ENCODE measurements at places on chromosomes 6 and 20.

DNA sequence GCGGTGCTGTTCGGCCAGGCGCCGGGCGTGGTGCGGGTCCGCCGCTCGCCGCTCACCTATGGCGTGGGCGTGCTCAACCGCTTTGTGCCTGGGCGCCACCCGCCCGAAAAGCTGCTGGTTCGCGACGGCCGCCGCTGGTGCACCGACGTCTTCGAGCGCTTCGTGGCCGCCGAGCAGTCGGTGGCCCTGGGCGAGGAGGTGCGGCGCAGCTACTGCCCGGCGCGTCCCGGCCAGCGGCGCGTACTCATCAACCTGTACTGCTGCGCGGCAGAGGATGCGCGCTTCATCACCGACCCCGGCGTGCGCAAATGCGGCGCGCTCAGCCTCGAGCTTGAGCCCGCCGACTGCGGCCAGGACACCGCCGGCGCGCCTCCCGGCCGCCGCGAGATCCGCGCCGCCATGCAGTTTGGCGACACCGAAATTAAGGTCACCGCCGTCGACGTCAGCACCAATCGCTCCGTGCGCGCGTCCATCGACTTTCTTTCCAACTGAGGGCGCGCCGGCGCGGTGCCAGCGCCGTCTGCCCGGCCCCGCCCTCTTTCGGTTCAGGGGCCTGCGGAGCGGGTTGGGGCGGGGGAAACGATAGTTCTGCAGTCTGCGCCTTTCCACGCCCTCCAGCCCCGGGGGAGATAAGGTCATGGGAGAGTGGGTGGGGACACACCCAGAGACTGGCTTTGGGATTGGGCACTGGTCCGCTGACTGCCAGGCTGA, 15.7 kb downstream of the ADISSP start:
- DNase-seq, result peak; percentile 48

DNA sequence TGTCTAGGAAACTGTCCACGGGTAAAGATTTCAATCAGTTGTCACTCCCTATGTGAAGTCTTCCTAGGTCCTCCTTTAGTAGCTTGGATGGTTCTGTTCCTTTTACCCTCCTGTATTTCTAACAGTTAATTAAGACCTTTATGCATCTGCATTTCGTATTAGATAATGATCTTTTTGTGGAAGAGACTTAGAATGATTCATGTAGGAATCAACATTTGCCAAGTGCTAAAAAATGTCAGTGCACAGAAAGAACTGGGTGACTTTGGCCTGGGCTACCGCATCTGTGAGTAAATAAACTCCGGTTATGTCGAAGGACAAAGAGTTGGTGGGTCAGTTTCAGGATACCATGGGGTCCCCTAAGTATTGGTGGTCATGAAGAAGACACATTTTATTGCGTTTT, 918.0 kb downstream of the TFAP2A start:
- no peak for DNase-seq

GRCh38 chr20:20206788-20207187, 154.5 kb downstream of the CFAP61 start:
- DNase-seq, result no peak

DNA sequence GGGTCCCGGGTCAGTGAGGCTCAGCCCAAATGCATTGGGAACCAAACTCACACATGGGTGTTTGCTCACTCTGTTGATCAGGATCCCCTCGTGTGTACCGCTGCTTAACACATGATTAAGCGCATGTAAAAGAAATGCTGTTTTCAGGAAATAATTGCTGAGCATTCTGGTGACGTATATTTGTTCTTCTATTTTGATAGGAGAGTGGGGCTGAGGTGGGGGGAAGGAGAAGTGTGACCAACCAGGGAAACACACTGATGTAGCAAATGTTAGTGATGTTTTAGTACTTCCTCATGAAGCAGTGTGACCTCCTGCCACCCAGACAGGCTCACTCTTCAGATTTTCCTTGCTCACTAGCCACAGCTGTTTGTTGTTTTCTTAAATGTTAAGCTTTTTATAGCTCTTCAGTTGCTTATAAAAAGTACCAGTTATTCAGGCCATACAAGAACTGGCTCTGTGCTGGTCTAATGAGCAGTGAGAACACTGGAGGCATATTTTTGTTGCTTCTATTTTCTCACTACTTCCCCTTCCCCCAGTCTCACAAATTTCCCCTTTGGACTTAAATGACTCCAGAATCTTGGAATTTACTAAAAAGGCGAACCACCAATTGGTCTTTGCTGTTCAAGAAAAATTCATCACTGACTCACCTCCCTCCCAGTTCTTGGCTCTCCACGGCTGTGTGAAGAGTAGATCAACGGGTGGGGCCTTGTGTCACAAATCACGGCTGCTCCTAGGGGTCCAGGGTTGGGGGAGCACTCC, 79.2 kb upstream of the BACH2 start:
- DNase-seq, result no peak

GRCh38 chr6:170049641-170050561, 241.0 kb downstream of the DLL1 start:
- no peak for DNase-seq

DNA sequence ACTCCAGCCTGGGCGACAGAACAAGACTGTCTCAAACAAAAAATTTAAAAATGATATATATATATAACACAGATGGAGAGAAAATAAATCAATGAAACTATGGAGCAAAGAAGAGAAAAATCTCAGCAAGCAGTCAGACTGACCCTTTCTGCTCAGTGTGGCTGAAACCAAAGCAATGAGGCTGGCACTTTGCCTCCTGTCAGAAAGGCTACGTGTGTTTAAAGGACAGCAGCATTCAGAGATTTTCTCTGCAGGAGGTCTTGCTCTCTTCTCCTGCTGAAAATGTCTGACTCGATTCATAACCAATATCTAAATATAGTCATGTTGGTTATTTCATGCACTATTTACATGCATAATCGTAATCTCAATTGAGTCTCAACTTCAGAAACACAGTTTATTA, 527.0 kb upstream of the JARID2 start:
- DNase-seq, result no peak

DNA sequence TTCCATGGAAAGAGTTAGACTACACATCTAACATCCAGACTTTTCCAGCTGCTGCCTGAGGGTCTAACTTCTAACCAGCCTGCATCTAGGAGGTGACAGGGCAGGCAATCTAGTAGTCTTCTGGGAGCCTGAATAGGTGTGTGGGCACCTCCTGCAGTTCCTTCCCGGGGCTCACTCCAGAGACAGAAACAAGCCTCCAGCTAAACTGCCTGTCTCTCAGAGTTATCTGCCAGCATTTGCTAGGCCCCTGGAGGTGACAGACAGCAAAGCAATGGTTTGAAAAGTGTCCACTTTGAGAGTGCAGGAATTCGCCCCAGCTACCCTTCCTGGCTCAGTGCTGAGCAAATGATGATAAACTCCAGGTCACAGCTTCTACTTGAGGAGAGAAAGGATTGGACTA, 240.5 kb upstream of the PRSS16 start:
- no peak for DNase-seq

GRCh38 chr20:40670253-40670652, 18.8 kb downstream of the MAFB start:
- DNase-seq, result no peak

DNA sequence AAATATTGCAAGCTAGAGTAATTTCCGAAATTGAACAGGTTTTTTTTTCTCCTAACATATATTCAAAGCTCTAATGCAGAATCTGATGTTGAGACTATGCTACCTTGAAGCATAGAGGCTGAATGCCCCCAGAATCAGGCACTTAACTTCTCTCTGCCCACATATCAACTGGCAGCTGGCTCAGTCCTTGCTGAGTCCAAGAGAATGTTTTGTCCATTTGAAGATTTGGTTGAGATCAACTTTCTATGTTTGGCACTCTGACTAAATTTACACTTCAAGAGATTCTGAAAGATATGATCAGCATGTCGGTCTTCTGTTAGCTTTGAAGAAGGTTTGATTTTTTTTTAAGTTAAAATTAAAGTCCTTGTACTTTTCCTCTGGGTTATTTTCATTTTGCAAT, 1298.1 kb downstream of the EPHA7 start:
- no peak for DNase-seq

- no peak for DNase-seq
These were observed 1075.5 kb downstream of the KHDRBS2 start for GRCh38 chr6:61210549-61210948.

DNA sequence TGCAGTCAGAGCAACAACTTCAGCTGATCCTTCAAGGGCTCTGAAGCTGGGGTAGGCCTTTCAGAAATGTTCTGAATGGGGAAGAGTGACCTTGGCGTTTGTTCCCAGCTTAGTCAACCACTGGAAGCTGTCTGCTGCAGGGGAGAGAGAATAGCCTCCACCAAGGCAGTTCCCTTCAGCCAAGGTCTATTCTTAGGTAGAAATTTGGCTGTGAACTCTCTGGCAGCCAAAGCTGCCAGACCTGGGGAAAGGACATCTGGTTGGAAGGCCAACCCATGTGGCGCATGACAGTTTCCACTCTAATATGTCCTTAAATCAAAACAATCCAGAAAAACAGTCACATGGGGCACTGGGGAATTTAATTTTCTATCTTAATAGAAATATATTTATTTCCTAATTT, 60.1 kb downstream of the FBXO5 start:
- no peak for DNase-seq

DNA sequence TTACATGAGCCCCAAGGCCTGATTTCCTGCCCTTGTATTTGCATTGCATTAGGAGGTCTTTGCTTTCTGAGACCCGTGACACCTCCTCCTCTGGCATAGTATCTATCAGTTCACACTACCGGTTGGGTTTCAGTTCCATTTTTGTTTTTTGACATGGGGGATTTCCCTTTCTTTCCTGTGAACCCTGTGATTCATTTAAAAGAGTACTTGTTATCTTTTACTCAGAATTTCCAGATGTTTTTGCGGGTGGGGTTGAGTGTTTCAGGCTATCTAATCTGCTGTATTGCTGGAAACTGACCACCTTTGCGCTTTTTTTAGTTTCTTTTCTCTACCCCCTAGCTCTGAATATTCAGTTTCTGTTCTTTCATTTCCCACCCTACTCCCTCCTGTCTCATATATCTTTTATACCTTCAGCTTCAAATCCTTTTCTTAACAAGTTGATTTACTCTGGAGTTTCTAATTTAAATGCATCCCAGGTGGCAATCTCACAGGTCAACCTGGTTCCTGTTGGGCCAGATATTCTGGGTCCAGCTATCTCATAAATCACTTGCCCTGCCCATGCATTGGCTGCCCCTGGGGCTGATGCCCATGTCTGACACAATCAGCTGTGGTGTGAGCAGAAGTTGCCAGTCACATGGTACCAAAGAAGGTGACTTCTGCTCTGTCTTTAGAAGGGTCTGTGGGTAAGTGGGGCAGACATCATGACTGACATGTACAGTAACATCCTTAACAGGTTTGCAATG, 14.3 kb upstream of the NCOA3 start:
- DNase-seq, result peak; percentile 64

DNA sequence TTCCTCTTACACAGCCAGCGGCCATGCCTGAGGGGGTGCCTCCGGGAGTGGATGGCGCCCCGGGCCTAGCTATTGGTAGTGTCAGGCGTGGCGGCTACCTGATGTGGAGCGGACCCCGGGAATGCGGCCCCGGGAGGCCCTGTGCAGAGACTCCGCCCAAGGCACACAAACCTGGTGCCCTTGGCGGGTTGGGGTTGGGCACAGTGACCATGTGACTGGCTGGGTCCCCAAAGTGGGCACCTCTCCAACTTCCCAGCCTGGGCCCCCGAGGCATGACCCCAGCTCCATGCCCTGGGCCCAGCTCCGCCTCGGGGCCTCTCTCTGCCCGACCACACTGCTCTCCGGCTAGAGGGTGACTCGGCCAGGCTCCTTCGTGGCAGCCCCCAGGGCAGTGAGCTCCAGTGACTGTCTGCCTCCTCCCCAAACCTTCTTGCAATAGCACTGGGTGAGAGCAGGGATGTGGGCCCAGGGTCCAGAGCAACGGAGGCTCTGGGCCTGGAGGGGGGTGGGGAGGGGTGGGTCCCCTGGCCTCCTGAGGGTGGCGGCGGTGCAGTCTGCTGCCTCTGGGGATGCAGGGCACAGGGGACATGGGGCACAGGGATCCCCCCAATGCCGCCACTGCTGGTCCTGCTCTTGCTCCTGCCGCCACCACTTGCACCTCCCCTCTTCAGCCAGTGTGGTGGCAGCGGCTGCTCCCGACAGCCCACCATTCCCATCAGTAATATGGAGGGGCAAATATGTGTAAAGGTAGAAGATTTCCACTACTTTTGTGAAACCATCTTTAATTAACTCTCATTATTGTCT, 942.9 kb upstream of the EPHA7 start:
- DNase-seq, result no peak

DNA sequence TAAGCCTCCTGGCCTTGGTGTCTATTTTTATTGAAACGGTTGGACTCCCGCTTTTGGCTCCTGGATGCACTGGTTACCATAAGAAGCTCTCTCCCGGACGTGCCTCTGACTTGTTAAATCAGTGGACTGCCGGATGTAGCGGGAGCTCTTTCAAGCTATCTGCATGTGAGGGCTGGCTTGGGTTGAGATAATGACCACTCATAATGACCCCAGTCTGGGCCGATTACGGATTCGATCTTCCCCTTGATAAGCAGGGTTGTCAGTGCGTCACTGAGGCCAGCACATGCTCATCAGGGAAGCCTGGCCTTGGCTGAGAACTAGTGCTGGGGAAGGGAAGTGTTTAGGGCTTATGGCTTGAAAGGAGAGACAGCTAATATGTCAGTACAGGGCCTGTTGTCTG, 528.1 kb downstream of the CDH26 start:
- DNase-seq, result no peak

DNA sequence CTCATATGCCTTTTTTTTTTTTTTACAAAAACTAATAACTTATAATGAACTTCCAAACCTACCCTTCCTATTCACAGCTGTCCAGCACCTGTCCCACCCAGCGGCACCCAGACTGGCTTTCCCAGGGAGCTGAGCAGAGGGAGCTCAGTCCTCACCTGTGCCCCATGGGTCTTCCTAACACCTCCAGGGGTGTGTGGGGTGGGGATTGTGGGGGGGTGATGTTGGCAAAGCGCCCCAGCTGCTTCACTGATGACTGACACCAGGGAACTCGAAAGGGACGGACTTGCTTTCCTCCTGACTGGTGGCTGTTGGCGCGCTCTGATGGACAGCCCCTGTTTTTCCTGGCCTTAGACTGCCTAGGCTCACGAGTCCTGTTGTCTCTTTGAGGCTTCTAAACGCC, 14.2 kb upstream of the SYNJ2 start:
- no peak for DNase-seq

DNA sequence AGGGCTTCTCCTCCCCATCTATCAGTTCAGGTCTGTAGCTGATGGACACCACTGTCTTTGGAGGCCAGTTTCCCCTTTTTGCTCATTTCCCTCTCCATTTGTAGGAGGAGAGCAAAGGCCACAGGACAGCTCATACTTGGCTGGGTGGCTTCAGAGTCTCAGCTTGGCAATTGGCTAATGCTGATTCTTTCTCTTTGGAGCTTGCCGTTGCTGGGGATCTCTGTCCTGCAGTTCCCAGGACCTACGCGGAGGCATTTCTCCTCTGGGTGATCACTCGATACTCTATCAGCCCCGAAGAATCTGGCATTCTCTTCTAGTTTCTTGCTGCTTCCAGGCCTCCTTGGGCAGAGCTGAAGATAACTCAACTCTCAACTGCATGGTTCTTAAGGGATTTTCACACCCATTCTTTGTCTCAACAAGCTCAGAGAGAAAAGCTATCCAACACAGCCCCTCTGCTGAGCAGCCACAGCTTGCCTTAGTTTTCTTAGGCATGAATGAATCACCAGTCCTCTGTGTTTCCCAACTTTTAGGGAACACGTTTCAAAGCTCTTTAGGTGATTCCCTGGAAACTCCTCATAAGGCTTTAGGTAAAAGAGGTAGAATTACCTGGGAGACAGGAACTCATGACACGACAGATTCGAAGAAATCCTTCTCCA, 19.2 kb upstream of the SSR1 start:
- DNase-seq, result no peak

GRCh38 chr6:130132286-130132701, 90.5 kb downstream of the SAMD3 start:
- no peak for DNase-seq

GRCh38 chr6:42404484-42404883, 47.2 kb downstream of the TRERF1 start:
- DNase-seq, result no peak
